ENCODE measurements at places on chromosomes 13 and 19.

DNA sequence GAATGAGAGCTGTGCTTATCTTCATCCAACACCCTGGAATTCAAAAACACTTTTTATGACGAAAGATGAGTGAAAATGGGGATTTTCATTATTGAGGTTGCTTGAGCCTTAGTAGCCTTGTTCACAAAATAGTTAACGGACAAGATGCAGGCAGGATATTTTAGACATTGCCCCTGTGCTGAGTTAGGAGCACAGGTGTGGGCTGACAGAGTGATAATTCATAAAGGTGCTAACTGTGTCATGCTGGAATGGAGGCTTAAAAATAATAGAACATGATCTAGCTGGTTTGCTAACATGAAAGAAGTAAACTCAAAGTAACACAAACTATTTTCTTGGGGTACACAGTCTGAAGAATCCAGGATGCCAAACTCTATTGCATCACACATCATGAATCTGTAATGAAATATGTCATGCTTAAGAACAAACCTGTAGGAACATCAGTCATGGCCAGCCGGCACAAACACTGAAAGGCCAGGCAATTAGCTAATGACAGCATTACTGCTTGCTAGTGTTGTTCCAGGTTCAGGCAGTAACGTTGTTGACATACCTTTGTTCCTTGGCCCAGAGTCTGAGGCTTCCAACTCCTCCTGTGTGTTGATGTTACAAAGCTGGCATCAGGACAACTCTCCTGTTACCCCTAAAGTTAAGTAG lies 55.3 kb downstream of the FRY start:
- DNase-seq: no peak

DNA sequence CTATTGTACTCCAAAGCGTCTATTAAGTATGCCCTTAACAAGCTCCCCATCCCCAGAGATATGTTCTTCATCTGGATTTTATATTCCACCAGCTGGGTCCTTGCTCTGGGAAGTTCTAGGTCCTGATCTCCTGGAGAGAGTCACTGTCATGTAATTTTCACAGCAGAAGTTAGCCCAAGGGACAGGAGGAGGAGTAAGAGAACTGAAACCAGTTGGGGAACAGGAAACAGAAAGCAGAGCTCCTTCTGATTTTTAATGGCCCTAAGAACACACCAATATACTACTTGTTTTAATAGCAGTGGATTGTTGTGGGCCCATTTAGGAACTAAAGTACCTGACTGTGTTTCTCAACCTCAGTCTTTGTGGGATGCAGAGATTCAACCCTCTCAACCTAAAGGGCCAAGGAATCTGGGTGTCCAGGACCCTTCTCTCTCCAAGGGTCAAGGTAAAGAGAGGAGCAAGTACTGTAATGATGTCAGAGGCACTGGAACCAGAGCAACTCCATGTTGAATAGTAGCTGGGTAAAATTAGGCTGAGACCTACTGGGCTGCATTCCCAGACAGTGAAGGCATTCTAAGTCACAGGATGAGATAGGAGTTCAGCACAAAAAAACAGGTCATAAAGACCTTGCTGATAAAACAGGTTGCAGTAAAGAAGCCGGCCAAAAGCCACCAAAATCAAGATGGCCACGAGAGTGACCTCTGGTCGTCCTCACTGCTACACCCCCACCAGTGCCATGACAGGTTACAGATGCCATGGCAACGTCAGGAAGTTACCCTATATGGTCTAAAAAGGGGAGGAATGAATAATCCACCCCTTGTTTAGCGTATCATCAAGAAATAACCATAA lies 8.1 kb upstream of the FPR3 start:
- no peak for DNase-seq

DNA sequence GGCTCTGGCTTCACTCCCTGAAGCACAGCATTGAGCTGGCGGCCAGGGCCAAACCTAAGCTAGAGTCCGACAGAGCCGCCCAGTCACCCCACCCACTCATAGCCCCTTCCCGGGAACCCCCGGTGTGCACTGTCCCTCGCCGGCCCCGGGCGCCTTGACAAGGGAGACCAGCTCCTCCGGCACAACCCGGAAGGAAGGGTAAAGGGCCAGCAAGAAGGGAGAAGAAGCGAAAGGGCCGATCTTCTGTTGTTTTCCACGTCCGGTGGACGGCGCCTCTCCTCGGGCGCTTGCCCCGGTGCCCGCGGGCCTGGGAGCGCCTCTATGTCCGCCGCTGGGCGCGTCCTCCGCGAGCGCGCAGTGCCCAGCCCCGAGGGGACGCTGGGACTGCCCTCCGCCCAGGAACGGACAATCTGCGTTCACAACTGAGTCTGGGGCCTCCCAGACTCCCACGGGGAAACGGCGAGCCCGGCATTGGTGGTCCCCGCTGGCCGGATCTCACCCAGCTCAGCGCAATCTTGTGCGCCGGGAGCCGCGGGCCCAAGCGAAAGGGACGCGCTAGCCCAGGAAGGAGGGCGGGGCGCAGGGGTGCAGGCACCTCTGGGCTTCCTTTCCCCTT lies 172.5 kb upstream of the MIR17HG start:
- DNase-seq: no peak

- no peak for DNase-seq
Measured at GRCh38 chr13:40631605-40632004, 34.8 kb downstream of the FOXO1 start.

DNA sequence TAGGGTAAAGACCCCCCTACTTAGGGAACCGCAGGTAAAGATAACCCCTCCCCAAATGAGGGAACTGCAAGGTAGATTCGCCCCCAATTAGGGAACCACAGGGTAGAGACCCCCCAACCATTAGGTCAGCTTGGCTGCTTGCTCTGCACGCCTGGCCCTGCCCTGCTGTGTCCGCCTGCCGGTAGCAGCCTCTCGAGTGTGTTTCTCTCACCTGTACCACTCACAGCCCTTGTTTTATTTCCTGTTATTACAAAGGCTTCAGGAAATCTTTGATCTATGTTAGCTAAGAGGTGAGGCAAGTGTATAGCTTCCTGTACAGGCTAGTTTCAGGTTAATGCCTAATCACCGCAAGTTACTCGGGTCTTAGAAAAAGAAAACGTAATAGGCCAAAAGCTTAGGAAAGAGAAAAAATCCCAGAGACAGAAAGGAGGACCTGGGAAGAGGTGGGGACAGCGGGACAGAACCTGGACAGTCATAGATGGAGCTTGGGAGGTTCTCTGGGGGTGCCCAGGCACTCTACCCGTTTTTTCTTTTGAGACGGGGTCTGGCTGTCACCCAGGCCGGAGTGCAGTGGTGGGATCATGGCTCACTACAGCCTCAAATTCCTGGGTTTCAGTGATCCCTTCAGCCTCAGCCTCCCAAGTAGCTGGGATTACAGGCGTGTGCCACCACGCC lies 23.1 kb upstream of the EIF3G start:
- DNase-seq: no peak

- no peak for DNase-seq
Measured at GRCh38 chr19:20964798-20965197, 41.7 kb downstream of the ZNF85 start.

DNA sequence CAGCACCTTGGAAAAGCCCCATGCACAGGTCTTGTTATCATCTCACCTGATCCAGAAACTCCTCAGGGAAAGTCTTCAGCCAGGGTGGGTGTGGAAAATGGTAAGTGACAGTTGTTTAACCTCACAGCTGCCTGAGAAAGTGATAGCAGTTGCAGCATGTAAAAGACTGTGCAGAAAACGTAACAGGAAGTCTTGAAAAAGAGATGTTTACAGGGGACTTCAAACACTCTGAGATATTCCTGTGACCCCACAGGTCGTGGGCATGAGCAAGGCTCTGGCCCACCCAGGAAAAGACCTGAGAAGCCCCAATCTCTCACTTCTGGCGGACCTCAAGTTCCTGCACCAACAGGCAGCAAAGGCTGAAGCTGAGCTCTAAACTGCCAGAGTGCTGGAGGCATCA lies 826.9 kb downstream of the UQCRFS1 start:
- DNase-seq: no peak

GRCh38 chr13:96450326-96451020 lies 360.6 kb downstream of the HS6ST3 start:
- DNase-seq: no peak

GRCh38 chr19:43781630-43782310 lies 997 bp upstream of the KCNN4 start:
- DNase-seq: no peak

DNA sequence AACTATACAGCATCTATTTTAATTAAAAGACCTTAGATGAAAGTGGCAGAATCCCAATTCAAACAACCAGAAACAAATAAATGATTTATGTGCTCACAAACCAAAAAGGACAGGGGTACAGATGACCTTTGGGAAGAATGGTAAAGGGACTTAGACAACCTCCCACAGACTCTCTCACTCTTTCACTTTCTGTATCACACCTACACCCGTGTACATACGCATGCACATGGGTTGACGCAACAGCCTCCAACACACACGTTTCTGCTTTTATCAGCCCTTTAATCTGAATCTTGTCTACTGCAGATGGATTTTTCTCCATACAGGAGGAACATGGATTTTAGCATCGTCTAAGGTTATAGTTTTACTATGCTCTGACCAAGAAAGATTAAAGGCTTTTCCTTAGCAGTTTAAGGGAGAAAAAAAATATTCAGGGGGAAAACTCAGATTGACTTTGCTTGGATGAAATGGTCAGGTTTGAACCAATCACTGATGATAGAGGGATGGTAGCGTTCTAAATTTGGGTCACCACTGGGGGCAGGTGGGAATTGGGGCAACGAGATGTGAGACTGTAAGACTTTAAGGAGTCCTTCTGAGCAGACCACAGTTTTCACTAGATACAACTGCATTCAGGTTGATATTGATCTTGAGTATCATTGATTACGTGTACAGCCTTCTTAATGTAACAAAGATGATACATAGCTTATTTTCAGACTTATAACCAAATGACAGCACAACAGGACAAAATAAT lies 166.1 kb downstream of the ITGBL1 start:
- DNase-seq: no peak

DNA sequence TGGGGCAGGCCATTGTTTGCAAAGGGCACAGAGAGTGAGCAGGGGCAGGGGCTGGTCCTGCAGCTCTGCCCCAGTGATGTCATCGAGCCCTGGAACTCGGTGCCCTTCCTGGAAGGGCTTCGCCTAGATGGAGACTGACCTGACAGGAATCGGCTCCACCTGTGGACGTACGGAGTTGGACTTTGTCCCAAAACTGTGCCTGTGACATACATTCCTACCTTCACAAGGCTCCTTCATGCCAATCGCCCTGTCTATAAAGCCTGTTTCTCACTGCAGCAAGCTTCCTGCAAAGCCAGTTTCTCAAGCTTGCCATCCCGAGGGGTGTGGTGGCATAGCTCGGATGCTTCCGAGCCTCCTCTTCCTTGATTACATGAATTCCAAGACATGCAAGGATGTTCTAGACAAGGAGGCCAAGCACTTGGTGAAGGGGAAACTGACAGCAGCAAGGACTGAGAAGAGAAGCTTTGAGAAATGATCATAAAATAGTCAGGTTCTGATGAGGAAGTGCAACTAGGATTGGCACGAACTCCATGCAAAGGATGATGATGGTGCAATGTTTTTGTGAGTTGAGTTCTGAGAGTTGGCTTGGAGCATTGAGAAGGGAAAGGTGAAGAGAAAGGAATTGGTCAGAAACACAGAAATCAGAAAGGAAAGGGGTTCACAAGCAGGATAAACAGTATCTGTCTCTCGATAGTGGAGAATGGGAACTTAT lies 73.6 kb upstream of the STK24 start:
- no peak for DNase-seq

Data from brain microvascular endothelial cell (primary cell).